ENCODE measurements at places on chromosomes 7 and 10.

DNA sequence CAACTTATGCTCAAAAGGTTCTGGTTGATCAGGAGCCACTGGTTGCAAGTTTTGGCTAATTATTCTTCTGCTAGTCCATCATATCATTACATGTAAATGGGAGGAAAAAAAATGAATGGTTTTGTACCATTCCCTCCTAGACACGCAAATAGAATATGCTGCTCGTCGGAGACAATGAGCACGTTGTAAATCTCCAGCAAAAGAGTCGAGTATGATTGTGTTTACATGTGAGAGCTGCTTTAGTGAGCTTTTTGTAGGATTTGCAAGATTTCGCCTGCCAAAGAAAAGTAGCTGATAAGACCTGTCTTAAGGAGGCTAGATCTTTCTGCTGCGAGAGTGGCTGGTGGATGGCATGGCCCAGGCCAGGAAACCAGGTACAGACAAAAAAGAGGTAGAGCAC is 109.0 kb downstream of the ZMYND11 start:
- DNase-seq: no peak

DNA sequence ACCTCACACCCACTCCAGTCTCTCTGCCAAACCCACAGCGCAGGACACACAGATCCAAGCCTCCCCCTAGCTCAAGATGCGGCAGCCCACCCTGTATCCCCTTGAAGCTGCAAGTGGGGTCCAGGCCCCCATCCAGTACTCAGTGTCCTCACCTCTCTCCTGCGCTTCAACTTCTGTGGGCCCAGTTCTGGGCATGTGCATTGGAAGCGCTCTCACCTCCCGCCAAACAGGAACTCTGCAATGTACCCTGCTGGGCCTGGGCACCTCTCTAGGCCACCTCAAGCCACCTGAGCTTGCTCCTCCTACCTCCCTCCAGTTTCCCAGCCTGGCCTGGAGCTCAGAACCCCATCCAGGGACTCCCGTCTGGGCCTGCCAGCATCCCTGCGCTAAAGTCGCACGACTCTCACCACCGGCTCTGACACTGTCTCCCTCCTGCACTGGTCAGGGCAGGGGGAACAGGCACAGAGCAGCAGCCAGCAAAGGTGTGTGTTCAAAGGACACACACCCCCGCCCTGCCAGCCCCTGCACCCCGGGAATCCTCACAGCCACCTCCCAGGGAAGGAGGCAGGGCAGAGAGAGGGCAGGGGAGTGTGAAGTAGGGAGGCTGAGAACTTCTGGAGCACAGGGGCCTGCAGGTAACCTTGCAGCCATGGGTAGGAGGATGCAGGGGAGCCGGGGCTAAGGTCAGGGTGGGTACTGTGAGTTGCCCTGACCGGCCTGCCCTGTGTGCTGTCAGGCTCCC is 51.7 kb upstream of the MSMB start:
- no peak for DNase-seq

GRCh38 chr7:78496096-78496630 is 697.6 kb downstream of the PHTF2 start:
- no peak for DNase-seq

DNA sequence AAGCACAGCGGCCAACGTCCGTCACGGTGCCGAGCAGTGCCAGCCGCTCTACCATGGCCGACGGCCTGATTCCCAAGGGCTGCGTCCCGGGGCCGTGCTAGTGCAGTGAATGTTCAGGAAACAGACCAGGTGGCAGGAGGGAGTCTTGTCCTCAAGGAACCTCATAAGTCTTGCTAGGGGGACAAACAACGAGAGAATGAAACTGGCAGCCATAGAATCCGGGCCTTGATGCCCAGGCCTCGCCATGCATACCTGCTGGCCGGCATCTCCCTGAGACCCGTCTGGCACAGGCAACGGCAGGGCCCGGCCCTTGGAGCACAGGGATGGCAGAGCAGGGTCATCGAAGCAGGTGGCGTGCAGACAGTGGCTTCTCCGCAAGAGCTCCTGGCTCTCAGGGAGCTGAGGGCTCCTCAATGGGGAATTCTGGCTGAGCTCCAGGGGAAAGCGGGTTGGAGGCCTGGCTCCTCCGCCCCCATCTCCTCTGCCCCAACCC is 58.8 kb downstream of the DIP2C start:
- DNase-seq: no peak

- DNase-seq: no peak
Measured at GRCh38 chr10:4049348-4049747, 264.3 kb upstream of the KLF6 start.

GRCh38 chr7:139407555-139407954 is 47.9 kb downstream of the LUC7L2 start:
- no peak for DNase-seq

DNA sequence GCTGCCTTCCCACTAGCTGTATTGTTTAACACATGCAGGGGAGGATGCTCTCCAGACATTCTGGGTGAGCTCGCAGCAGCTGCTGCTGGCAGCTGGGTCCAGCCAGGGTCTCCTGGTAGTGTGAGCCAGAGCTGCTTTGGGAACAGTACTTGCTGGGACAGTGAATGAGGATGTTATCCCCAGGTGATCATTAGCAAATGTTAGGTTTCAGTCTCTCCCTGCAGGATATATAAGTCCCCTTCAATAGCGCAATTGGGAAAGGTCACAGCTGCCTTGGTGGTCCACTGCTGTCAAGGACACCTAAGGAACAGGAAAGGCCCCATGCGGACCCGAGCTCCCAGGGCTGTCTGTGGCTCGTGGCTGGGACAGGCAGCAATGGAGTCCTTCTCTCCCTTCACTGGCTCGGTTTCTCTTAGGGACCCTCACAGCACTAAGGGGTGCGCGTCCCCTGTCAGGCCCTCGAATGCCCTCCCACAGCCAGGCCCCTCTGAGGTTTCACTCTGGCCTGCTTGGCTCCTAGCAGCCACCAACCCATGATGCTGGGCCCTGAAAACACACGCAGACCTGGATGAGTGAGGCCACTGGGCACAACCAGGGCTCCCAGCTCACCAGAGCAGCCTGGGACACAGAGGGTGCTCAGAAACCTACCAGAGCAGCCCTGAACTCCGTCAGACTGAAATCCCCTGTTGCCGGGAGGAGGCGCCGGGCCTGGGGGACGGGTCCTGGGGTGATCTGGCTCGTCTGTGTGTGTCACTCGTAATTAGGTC is 173.0 kb upstream of the LANCL2 start:
- DNase-seq: peak; percentile 18

DNA sequence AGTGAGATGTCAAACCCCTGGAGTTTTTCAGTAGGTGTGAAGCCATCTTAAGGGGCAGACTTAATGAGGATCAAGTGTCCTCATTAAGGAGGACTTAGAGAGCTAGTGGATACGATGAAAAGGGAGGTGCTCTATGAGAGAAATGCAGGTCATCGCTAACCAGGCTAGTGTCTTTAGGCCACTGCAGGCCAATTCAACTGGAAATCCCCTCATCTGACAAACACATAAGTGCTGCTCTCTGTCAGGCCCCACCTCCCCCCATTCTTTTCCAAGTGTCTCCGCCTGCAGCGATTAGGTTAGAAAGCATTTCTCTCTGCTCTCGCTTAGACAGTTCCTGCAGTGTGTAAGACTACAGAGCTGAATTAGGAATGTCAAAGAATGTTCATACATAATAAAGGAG is 33.7 kb downstream of the RBM28 start:
- DNase-seq: no peak

- peak; percentile 46 for DNase-seq
Measured at GRCh38 chr7:36448781-36449379, 59.2 kb downstream of the ANLN start.

DNA sequence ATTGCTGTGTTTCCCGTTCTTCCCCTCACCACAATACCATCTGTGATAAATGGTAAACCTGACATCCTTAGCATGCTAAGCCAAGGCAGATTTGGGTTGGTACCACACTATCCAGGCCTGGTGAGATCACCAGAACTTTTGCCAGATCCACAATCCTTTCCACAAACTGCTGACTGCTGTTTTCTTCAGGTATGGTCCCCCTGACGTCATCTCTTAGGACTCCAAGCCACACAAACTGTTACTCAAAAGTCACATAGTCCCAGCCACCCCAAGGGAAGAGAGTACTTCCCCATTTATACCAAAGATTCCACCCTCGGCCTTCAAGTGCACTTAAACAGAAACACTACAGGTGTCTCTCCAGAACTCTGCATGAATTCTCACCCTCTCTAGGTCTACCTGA is 34.8 kb downstream of the SLC25A13 start:
- DNase-seq: no peak

DNA sequence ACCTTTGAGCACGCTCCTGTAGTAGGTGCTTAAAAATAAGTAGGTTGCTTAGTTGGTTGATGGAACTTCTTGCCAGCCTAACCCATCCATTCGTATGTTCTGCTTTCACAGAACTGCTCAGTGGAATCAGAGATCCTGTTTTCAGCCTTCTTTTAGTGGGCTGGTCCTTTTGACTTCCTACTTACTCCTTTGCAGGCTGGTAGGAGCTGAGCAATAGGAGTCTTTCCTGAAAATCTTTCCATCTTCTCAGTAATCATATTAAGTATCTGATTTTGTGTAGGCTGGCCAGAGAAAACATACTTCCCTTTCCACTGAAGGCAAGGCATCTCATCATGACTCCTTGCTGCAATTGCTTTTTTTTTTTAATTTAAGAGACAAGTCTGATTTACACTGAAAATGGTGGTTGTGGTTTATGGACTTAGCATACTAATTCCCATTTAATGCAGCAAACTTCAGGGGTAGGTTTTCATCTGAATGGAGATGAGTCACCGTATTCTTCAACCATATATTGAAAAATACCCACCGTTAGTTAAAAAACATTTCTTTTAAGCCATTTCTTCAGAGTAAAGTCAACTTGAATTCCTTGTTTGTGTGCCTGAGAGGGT is 208.0 kb downstream of the ZNF365 start:
- peak; percentile 94 for DNase-seq

GRCh38 chr10:33571616-33572015 is 237.1 kb upstream of the NRP1 start:
- DNase-seq: peak; percentile 39

GRCh38 chr7:124263232-124263827 is 230.5 kb upstream of the TMEM229A start:
- no peak for DNase-seq

DNA sequence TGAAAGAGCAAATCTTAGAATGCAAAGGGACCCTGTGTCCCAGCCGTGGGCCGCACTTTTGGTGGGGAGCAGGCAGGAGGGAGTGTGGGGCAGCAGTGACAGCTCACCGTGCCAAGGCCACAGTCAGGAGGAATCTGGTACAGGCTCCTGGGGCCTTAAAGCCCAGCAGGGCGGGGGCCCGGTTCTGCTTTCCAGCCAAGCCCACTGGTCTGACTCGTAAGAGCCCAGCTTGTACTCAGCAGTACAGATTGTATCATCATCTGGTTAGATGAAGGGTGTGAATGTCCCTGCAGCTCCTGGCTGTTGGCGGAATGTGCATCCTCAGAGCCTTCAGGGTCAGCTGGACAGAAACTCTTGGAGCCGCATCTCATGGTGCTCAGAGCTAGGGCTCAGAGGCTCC is 30.5 kb upstream of the TRIM8 start:
- DNase-seq: no peak

DNA sequence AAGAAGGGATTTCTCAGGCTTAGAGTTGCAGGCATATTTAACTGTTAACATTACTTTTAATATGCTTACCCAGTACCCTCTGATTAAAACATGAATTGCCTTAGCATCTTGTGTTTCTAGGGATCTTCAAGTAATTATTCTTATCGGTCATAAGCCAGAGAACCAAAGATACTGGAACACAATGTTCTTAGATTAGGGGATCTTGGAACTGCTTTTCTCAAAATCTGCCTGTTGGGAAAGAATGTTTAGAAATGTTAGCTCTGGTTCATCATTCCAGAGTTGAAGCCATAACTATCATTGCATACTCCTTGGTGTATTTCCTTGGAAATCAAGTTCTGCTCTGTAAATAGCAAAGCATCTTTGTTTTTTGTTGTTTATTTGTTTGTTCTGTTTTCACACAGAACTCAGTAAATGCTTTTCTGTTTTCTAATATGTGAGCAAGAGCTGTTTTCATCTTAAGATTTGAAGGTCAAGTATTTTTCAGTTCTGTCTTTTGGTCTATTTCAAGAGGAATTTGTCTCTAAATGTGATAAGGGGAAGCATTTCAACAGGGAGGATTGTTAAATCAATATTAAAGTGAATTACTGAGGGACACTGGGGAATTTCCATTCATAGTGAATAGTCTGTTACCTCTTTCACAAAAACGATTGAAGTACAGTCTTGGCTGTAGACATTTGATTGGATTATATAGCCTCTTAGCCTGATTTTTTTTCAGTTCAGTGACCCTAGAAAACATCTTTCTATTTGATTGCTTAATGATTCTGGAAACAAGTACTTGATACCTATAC is 103.2 kb upstream of the CYP26C1 start:
- no peak for DNase-seq
